Activated CD8-positive, alpha-beta memory T cell treated with anti-CD3 and anti-CD28 coated beads, Interleukin-2, amount 50 U/mL, for 48 hours (primary cell): ENCODE measurements at places on chromosomes 16 and 17.

DNA sequence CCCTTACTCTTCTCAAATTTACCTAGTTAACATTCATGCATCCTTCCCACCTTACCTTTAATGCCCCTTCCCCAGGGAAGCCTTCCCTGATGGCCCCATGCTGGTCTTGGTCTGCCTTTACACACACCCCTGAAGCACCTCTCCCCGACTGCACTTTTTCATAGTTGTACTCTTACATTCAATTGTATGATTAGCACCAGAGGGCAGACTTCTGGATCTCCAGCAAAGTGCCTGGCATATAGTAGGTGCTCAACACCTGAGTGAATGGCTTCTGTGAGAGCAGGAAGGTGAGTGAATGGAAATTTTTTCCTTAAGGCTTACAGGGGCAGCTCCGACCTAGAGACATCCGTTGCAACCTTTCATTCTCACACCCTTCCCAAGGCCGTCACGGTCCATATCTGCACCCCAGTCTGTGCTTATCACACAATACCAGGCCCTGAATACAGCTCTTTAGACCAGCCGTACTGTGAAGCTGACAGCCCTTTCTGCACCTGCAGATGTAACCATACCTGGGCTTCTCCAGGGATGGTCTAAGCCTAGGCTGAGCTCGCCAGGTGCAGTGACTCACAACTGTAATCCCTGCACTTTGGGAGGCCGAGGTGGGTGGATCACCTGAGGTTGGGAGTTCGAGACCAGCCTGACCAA is 4.4 kb downstream of the PGAP3 start:
- DNase-seq: no peak

- no peak for DNase-seq
These were observed 56.7 kb downstream of the CEP112 start for GRCh38 chr17:66135219-66135618.

DNA sequence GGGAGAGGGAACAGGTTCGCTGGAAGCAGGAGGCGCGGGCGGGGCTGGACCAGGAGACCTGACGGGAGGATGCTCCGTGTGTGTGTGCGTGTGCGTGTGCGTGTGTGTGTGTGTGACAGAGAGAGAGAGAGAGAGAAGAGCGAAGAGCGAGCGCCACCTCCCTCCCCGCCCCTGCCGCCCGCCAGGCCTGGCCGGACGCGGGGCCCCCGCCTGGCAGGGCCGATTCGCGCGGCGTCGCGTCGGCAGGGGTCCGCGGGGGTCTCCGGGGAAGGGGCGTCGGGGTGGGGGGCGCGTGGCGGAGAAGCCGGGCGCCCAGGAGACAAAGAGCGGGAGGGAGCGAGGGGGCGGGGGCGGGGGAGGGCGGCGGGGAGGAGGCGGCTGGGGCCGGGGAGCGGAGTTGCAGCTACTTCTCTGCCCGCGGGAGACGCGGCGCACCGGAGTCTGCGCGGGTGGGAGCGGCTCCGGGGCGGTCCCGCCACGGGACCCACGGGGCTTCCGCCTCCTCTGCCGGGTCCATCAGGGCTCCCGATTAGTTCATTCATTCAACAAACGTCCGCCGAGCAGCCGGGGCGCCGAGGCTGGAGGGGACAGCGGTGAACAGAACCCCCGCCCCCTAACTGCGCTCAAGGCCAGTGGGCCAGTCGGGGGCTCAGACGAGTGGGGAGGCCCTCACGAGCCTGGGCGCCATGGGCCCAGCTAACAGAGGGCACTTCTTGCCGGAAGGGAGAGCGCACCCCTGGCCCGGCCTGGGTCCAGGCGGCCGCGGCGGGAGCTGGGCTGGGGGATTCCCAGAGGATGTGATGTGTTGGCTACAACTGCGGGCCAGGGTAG is at the start of gene SAMD14:
Gene SAMD14 (minus strand): TSS at position 433 of the 831 bp plus-strand sequence. CDS start 5,201 bp downstream, outside the sequence.
- DNase-seq: no peak

- DNase-seq: no peak
These were observed 3.1 kb downstream of the MMP2 start for GRCh38 chr16:55482056-55482455.

DNA sequence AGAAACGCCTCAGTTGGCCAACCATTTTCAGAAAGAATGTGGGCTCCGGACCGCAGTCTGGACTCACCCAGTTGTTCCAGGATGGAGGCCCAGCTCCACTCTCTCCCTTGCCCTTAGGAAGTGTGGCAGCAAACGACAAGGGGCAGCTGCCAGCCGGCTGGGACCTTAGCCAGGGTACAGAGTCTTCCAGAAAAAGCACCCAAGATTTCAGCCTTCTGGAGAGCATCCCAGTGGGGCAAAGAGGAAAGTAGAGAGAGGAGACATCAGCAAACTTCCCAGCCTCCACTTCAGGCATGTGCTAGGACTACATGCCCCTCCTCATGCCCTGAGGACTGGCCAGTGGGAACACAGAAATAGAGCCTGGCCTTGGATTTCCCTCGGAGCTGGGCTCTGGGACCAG is 56.8 kb upstream of the SCNN1B start:
- no peak for DNase-seq

GRCh38 chr16:68091380-68092261 is 6.5 kb downstream of the NFATC3 start:
- DNase-seq: no peak

- no peak for DNase-seq
These were observed 512 bp downstream of the PMM2 start for GRCh38 chr16:8798174-8798527.

DNA sequence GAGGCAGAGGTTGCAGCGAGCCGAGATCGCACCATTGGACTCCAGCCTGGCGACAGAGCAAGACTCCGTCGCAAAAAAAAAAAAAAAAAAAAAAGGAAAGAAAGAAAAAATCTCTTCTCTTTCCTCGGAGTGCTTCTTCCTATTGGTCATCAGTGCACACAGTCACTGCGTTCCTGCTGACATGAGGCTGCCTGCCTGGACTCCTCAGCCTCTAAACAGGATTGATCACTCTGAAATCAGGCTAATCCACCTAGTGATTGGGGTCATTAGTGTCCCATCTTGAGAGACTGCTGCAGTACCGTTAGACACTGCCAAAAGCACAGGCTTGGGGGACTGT is 30.8 kb downstream of the PLCD3 start:
- no peak for DNase-seq

GRCh38 chr16:49365711-49366509 is 7.7 kb upstream of the C16orf78 start:
- DNase-seq: no peak

GRCh38 chr16:58024486-58025350 is 836 bp upstream of the MMP15 start:
- DNase-seq: peak; percentile 62

GRCh38 chr17:20157001-20157310 is 147.8 kb downstream of the SPECC1 start:
- DNase-seq: no peak

- DNase-seq: no peak
These were observed 9.6 kb downstream of the HIC1 start for GRCh38 chr17:2064520-2064971.

GRCh38 chr17:9401434-9401833 is 174.2 kb downstream of the STX8 start:
- no peak for DNase-seq

- no peak for DNase-seq
These were observed 18.8 kb downstream of the TNRC6A start for GRCh38 chr16:24748242-24748641.

DNA sequence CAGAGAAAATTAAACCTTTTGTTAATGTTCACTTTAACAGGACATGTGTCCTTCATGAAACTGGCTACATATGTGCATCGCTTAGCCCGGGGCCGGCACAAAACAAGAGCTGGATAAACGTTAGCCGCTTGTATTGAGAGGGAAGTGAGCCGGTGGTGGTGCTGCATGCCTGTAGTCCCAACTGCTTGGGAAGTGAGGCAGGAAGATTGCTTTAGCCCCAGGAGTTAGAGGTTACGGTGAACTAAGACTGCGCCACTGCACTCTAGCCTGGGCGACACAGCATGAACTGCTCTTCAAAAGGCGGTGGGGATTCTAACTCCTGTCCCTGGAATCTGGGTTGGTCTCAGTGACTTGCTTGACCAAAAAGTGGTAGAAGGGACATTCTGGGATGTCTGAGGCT is 15.0 kb upstream of the SPHK1 start:
- no peak for DNase-seq

- DNase-seq: no peak
These were observed 1.9 kb downstream of the SLC39A11 start for GRCh38 chr17:73090396-73091202.

DNA sequence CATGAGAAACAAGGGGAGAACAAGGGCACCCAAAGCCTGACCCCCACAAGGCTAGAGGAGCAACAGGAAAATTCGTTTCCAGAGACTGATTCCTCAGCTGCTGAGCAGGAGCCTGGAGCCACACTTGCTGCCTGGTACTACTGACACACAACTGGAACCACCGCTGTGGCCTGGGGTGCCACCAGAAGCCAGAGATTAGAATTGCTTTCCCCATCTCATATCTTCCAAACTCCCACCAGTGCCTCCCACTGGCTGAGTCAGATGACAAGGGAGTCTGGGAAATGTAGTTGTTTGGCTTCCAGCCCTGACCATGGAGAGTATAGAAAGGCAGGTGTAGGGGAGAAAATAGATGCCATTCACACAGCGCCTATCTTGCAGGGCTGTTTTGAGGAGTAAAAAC is 4.1 kb upstream of the TMEM11 start:
- DNase-seq: peak; percentile 73

GRCh38 chr17:28468781-28469180 is 4.7 kb upstream of the SLC13A2 start:
- DNase-seq: no peak

DNA sequence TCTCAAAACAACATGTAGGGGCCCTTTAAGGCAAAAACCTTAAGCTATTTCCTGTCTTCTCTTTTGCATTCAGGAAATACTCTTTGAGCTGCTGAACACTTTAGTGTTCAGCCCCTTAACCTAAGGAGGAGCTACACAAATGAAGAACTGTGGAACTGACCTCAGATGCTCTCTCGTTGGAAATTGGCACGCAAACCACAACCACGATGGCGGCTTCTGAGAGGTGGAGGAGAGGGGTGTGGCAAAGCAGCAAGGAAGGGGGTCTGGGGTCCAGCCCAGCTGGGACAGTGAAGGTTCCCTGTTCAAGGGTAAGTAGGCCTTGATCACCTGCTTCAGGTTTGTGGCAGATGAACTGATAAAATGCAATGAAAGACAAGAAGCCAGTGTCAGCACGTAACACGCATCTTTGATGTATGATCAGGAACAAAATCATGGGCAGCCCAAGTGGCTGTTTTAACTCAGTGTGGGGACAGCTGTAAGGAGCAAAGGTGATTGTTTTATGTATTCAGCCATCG is 291.6 kb upstream of the TNRC6C start:
- DNase-seq: peak; percentile 83

DNA sequence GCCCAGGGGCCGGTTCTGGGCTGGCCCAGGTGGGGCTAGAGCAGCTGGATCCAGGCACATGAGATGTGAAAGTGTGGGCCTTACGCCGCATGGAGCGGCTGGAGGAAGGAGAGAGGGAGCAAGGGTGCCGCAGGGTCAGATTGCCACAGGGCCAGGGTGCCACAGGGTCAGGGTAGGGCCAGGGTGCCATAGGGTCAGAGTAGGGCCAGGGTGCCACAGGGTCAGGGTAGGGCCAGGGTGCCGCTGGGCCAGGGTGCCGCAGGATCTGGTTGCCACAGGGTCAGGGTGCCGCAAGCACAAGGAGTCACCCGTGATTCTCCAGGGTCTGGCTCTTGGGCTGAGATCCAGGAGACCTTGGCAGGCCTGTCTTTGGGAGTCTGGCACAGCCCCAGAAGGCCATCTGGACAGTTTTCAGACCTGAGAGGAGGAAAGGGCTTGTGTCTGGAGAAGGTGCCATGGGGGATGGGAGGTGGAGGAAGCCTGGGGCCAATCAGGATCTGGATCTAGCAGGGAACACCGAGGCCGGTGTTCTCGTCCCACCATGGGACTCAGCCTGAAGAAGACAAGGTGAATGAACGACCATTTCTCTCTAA is 13.1 kb upstream of the LASP1NB start:
- DNase-seq: peak; percentile 51

DNA sequence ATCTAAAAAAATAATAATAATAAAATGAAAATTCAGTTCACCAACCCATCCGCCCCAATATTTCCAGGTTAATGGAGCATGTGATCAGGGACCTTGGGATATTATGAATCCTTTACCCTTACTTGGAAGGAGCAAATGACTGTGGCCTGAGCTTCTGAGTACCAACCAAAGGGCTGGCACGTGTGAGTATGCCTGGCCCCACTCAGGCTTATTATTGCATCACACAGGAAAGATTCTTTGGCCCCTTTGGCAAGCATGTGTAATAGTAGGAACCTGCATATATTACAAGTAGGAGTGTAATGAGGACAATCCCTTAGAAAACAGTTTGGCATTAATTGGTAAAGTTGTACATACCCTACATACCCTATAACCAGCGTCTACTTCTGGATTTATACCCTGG is 7.2 kb upstream of the C17orf78 start:
- DNase-seq: no peak

DNA sequence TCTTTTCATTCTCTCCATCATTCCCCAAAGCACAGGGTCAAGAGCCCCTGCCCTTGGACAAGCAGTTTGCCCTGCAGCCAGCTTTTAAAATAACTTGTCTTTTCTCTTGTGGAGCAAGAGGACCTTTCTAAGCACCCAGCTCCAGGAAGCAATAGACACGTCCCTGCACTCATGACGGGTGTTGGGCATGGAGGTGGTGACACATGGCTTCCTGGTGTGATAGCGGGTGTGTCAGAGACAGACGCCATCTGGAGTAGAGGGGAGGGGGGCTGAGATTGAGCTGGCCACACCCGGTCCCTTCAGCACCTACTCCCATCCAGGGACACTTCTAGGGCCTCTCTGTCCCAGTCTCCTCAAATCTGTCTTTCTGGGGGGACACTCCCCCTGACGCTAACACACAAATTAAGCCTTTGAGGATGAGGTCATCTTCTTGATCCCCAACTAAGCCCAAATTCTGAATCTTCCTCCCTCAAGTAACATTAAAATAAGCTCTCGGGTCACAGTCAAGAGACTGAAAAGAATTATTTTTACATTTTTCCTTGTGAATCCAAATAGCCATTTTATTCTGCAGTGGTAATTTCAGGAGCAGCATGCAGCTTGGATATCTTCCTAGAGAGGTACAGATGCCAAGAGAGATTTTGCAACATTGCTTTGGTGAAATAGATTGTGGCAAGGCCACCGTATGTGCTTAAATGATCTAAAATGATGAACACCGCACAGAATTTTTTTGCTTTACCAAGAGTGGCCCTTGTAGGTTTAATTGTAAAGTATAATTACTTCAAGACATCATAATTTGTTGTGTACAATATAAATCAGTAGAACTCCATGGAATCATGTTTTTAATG is 216.6 kb upstream of the IRX3 start:
- DNase-seq: no peak

DNA sequence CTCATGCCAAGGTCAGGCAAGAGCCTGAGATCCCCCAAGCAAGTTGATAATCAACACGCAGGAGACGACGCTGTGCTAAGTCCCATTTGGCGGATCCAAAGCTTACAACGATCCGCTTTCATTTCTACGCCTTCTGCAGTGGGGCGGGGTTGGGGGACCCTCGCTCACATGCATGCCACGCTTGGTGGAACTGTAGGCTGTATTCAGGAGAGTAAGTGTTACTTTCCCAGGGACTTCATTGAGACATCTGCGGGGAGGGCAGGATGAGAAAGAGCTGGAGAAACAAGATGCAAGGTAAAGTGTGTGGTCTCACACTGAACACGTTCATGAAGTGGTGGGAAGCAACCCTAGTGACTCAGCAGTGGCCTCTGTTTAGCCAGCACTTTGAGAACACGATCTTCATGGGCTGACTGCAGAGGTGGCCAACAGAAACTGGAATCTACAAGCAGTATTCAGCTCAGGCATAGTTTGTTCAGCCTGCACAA is 100.5 kb downstream of the XYLT1 start:
- DNase-seq: no peak
